AG10803 (cell line): ENCODE measurements at places on chromosomes 1 and 21.

DNA sequence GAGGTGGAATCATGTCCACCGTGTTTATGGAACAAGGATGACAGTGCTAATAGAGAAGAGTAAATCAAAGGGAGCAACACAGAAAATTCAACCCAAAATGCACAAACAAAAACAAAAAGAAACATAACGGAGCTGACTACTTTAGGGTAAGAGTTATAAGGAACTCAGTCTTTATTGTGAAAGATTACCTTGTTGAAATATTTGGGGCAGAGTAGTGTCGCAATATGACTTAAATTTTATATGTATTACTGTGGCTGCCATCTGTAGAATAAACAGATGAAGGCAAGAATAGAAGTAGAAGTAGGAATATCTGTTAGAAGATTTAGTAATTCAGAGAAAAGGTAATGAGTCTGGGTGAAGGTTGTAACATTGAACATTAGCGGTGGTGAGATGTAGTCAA, 913.9 kb downstream of the BRINP3 start:
- DNase-seq, result no peak

DNA sequence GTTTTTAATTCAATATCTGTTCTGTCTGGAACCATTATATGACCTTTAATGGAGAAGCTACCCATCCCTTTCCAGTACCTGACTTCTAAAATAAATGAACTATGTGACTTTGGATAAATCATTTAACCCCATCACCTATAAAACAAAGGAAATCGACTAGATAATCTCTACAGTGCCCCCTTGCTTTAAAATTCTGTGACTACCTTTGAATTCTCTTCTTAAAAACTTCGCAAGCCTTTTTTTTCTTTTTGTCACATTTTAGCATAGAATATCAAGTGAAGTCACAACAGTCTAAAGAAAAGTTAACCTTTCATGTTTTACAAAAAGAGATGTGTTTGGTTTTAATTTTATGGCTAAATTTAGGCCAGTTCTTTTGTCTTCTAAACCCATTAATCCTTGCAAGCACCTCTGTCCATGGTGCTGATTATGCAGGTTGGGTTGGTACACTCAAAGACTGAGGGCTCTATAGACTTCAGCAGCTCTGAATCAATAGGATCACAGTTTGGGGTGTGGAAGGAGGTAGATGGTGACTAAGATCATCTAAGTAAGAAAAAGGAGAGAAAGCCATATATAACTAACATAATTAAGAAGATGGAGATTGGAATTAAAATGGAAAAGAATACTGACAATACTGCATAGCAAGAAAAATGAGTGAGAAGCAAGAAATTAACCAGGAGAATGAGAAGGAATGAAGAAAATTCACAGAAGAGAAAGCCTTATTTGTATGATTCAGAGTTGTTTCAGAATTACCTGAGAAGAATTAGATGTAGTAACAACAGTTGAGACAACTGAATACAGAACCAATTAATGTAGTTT, 59.2 kb downstream of the TBX15 start:
- DNase-seq, result peak; percentile 29

GRCh38 chr1:204145033-204145504, 6.8 kb downstream of the ETNK2 start:
- no peak for DNase-seq

GRCh38 chr1:235067396-235068157, 61.1 kb downstream of the TOMM20 start:
- peak; percentile 100 for DNase-seq

DNA sequence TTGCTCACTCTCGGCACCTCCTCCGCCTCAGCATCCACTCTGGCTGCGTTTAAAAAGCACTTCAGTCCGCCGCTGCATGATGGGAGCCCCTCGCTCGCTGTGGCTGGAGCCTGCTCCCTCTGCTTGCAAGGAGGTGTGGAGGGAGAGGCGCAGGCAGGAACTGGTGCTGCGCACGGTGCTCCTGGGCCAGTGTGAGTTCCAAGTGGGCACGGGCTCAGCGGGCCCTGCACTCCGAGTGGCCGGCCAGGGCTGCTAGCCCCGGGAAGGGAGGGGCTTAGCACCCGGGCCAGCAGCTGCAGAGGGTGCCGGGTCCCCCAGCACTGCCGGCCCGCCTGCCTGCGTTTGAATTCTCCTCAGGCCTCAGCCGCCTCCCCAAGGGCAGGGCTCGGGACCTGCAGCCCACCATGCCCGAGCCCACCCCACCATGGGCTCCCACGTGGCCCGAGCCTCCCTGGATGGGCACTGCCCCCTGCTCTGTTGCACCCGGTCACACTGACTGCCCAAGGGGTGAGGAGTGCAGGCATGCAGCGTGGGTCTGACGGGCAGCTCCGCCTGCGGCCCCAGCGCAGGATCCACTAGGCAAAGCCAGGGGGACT, 1599.5 kb downstream of the NCAM2 start:
- DNase-seq, result no peak

DNA sequence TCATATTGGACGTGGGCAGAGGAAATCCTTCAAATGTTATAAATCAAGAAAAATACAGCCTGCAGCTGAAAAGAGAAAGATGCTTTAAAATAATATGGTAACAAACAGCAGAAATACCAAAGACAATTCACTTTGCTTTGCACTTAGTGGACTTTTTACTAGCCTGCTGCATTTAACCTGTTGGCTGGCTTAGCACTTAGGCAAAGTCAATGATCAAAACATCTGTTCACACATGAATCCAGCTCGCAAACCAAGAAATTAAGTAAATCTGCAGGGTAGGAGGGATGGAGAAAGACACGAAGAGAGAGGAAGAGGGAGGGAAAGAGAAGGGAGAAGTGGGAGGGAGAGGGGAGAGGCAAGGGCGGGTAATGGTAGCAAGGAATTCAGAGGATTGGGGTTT, 103.6 kb upstream of the RAB4A start:
- no peak for DNase-seq

DNA sequence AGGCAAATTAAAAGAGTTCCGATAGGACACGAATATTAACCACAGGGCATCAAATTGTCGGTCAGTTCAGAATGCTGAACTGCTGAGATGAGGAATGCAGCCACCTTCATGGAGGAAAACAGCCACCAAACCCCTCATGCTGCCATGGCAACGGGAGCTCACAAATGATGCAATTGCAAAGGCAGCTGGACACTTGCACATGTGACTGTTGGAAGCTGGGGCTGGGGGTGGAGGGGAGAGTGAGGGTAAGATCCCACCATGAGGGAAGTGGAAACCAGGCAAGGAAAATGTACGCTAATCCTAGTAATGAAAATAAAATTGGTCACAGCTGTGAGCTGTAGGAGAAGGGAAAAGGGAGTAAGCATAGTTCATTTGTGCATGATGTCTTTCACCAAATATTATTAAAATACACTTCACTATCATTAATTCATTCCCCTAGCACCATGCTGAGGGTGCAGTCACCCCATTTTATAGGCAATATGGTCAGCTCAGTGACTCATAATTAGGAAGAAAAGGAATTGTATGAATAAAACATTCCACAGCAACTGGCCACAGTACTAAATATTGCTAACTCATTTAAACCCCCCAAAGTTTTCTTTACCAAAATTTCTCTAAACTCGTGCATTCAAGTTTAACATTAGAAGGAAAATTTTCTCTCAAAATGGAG, 15.3 kb downstream of the BECN2 start:
- DNase-seq, result peak; percentile 42

DNA sequence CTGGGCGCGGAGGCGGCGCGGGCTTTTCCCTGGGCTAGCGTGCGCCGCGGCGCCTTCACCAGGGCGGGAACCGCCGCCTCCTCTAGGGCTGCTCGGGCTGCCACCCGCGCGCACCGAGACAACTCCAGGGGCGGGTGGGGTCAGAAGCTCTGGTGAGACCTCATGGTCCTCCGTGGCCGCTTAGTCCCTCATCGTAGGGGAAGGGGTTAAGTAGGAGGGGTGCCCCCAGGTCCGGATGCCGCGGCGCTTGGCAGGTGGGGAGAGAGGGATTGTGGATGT, 559 bp downstream of the SERTAD4 start:
- no peak for DNase-seq

DNA sequence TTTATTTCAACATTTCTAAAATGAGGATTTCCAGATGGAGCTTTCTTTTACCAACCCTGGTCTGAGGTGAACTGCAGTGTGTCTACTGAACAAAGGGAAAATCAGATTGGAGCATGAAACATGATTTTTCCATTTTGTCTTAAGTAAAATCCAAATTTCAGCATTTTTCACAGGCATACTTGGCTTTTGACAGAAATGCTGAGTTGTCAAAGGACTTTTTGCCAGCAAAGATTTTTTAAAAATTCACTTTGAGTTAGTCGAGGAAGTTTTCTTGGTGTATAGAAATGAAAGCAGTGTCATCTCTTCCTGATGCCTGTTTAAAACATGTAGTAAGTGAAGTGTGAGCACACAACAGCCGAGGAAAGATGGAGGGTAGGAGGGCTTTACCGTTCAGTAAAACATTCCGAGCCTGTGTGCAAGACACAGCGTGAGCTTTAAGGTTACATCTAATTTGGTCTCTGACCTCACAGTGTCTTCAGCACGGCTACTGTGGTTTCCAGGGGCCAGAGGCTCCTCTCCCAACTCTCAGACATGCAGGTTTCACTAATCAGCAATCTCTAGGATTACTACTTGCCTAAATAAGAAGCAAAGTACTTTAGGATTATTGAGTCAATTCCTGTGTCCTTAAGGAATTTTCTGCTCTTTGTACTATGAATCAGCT, 45.9 kb downstream of the SAMD13 start:
- DNase-seq, result peak; percentile 26

DNA sequence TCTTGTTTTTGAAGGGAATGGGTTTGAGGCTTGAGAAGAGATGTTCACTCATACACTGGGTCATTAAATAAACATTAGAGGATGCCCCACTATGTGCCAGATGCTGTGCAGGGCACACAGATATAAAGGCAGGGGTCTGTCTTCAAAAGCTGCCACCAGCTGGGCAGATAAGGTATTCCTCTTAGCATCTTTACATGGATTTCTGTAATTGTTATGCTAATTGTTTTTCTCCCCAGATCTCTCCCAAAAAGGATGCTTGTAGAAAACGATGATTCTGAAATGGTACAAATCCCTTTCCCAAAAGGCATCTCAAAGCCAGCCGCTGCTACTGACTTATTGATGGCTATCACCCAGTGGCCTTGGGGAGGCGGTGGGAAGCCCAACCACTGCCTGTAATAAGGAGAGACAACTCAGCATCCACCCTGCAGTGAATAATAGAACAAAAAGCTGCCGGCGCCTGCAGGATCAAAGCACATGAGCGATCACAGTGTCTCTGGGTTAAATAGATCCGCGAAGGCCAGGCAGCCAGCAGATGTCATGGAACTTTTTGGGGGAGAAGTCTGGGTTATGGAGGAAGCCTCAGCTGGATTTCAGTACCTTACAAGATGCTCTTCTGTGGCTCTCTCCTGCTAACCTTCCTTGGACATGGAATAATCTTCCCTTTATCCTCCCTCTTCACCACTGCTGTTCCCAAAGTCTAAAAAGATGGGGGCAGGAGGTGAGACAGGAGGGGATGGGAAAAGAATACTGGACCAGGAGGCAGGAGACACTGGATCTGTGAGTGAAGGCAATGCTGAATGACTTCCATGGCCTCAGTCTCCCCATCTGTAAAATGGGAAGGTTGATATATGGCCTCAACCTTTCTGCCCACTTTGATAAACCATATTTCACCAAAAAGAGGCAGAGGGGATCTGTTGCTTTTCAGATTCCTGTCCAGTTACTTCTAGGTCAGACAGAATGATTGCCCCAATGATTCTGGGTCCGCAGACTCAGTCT, 54.8 kb upstream of the CD34 start:
- DNase-seq, result peak; percentile 32

- peak; percentile 61 for DNase-seq
Observed at GRCh38 chr1:41650028-41650880, 165.8 kb upstream of the EDN2 start.

- DNase-seq, result peak; percentile 11
Observed at GRCh38 chr1:236395230-236395946, 1.3 kb downstream of the EDARADD start.

DNA sequence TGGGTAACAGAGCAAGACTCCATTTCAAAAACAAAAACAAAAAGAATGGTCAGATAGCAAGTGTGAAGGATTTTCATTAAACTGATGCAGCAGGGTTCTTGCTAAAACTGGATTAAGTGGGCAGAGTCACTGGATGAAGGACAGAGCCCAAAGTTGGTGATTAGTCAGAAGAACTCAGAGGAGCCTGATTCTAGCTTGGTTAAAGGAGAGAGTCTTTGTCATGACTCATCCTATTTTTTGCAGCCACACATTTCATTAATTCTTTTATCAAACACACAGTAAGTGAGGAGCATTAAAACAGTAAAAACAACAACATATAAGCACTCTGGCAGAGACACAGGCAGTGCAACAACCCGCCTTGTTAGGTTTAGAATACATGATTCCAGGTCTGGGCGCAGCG, 56.0 kb upstream of the EDARADD start:
- DNase-seq, result peak; percentile 2

DNA sequence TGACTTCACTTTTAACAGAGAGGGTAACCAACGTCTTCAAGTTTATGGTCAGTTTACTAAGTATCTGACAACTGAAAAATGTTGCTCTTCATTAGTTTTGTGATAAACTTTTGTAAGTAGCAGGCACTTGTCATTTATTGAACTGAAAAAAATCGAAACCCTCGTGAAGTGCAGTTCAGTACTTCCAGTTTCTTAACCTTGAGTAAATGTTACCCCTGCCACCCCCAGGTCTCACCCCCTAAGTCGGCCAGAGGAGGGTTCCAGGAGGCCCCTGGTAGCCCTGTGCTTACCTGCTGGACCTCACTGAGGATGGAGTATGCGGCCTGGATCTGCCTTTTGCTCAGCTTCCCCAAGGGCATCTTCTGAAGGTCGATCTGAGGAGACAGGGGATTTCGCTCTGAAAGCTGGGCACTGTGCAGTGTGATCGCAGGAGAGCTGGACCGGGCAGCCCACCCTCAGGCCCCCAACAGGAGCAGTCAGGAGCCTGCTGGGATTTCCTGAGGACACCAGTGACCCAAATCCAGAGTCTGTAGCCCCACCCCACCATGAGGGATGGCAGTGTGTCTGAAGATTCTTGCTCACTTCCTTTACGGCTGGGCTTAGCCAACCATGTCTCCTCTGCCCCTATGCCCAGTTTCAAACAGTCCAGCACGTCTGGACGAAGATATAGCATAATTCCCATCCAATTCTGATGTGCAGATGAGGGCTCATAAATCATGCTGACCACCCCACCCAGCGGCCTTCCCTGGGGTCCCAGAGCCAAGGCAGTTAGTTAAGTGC, 37.6 kb downstream of the PARP1 start:
- DNase-seq, result no peak

GRCh38 chr21:41601573-41602368, 93.8 kb upstream of the TMPRSS2 start:
- peak; percentile 44 for DNase-seq

DNA sequence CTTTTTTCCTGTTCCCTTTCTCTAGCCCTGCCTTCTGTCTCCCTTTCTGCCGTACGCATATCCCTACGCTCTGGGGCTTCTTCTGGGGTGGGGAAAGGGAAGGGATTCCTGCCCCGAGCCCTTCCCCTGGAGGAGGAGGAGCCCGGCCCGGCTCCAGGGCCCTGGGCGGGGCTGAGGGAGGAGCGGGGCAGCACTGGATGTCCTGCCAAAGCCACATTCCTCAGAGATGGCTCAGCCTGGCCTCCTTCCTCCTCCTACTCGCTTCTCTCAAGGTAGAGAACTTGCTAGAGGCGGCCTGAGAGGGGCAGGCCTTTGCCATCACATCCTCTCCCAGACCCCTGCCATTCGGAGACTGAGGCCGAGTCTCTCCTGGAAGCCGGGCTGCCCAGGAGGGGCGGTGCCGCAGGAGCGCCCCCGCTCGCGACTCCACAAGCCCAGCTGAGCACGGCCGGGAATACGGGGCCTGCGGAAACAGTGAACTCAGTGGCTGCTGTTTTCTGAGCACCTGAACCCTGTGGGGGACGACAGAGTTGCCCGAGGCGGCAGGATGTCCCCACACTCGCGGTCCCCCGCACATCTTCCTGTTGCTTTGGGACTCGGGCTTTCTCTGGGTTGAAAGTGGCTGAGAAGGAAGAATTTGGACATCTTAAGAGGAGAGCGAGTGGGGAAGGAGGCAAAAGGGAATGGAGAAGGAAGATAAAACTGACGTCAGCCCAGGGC, 12.2 kb downstream of the ADAMTSL4 start:
- peak; percentile 99 for DNase-seq
